Naive thymus-derived CD4-positive, alpha-beta T cell (primary cell): ENCODE measurements at places on chromosomes 2 and 18.

GRCh38 chr2:30622452-30622851, 175.4 kb downstream of the LCLAT1 start:
- no peak for DNase-seq

GRCh38 chr2:1663621-1664020, 80.7 kb downstream of the PXDN start:
- DNase-seq, result no peak

DNA sequence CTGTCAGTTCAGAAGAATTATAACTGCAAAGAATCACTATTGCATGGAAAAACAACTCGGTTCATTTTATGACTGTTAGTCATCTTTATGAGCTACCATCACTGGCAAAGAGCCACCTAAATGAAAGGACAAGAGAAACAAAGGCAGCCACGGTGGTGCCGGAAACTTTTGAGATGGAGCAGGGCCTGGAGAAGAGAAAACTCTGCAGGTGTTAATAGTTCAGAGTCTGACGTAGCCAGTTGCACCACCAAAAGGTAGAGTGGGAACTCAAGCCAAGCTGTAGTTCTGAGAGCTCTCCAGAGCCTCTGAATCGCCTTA, 110.9 kb downstream of the FTCDNL1 start:
- DNase-seq, result no peak

GRCh38 chr2:233350708-233351107, 3.6 kb upstream of the DGKD start:
- no peak for DNase-seq

DNA sequence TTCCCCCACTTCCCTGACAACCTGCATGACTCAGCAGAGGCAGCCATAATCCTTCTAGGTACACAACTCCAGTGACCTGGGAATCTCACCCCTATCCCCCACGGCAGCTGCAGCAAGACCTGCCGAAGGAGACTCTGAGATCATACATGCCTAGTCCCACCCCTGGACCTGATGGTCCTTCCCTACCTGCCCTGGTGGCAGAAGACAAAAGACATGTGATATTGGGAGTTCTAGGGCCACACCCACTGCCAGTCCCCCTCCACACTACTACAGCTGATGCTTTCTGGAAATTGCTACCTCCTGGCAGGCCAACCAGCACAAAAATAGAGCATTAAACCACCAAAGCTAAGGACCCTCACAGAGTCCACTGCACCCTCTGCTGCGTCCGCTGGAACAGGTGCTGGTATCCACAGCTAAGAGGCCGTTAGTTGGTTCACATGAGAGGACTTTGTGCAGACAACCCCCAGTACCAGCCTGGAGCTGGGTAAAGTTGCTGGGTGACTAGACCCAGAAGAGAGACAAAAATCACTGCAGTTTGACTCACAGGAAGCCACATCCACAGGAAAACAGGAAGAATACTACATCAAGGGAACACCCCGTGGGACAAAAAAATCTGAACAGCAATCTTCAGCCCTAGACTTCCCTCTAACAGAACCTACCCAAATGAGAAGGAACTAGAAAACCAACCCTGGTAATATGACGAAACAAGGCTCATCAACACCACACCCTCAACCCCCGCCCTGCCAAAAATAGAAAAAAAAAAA, 12.5 kb downstream of the MARCO start:
- DNase-seq, result no peak

DNA sequence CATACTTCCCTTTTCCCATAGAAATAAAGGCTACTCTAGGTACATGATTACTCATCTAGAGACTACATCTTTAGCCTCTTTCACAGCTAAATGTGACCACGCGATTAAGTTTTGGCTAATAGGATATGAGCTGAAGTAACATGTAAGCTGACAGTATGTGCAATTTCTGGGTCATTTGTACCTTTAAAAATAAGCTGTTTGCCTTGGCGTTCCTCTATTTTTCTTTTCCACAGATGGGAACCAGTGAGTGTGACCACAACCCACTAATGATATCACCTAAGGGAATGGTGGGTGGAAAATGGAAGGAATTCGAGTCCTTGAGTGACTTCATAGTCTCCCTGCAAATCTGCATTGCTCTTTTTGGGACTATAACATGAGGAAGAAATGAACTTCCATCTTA, 11.7 kb upstream of the NABP1 start:
- no peak for DNase-seq

DNA sequence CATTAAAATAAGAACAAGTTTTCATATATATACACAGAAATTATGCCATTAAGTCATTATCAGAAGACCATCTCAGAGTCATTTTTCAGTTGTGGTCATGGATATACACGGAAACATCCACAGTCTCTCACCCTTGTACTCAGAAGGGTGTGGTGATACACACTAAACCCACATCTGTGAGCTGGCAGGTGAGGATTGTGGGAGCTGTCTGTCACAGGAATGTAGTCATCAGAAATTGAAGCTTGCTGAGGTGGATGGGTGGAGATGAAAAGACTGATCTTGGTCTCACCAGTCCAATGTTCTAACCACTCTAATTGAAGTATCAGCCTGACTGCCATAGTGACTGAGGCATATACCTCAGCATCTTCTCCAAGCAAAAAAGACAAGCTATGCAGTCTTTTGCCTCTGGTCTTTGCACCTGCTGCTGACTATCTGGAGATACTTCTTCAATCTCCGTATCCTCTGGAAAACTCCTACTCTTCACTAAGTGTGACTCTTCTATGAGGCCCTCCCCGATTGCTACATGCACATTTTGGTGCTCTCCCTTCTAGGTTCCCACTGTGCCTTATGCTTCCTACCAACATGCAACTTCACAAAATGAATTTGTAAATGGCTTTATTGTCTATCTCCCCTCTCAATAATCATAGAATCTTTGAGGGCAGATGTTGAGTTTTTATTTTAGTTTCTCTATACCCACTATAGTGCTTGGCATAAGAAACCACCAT, 232.8 kb downstream of the DYM start:
- peak; percentile 21 for DNase-seq

GRCh38 chr2:146615778-146616177, 1229.1 kb upstream of the ACVR2A start:
- no peak for DNase-seq

DNA sequence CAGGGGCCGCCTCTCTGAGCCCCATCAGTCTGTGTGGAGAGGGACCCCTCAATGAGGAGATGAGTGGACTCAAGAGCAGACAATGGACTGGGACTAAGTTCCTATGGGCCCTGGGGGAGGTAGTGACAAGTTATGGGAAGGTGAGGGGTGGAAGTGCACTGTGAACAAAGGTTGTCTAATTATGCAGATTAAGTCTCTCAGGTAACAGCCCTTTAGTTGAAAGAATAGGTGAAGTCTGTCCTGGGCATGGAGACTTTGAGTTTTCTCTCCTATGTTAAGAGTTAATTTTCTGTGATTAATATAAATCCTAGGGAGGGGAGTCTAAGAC, 243.8 kb downstream of the FAM210A start:
- DNase-seq, result no peak

- DNase-seq, result no peak
These were observed 128.0 kb upstream of the TACR1 start for GRCh38 chr2:75327334-75327733.

DNA sequence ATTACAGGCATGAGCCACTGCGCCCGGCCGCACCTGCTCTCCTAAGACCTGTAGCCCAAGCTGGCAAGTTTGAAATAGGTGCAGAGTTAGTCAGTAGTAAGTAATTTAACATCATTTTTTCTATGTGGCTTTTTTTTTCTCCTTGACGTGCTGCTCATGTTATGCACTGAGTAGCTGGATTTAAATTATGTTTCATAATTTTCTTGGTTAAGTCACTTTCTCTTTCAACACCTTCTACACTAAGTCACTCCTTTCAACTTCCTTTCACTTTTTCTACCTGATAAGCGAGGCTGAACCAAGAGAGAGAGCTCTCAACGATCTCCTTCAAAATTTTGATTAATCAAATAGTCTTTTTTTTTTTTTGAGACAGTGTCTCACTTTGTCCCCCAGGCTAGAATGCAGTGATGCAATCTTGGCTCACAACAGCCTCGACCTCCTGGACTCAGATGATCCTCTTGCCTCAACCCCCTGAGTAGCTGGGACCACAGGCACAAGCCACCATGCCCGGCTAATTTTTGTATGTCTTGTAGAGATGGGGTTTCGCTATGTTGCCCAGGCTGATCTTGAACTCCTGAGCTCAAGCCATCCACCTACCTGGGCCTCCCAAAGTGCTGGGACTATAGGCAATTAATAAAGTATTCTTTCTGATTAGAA, 13.1 kb downstream of the CASP8 start:
- DNase-seq, result no peak

DNA sequence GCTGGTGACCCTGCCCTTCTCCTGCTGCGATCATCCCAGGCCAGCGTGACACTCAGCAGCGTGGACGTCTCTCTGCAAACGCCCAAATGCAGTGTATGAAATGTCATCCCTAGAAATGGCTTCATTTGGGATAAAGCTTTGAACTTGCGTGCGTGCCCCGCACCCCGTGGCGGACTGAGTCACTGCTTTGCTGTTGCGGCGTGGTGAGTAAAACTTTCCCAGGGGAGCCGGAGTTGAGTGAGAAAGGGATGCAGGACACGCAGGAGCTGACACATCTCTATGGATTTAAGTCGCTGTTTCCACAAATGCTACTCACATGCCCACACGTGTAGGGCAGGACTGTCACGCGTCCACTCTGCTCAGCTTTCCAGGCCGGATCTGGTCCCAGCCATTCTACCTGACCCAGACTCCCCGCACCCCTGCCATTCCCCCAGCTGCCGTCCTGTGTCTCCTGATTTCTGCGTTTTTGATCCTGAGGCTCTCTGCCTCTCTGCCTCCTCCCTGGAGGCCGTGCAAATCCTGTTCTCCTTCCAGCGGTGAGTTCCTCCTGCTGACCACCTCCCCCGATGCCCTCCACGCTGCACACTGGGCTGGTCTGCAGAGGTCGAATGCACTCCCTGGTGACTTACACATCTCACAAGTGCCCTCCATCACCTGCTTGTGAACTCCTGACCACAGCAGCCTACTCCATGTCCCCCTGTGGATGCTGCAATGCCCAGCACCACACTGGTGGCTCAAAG, 88.9 kb downstream of the MBP start:
- no peak for DNase-seq

DNA sequence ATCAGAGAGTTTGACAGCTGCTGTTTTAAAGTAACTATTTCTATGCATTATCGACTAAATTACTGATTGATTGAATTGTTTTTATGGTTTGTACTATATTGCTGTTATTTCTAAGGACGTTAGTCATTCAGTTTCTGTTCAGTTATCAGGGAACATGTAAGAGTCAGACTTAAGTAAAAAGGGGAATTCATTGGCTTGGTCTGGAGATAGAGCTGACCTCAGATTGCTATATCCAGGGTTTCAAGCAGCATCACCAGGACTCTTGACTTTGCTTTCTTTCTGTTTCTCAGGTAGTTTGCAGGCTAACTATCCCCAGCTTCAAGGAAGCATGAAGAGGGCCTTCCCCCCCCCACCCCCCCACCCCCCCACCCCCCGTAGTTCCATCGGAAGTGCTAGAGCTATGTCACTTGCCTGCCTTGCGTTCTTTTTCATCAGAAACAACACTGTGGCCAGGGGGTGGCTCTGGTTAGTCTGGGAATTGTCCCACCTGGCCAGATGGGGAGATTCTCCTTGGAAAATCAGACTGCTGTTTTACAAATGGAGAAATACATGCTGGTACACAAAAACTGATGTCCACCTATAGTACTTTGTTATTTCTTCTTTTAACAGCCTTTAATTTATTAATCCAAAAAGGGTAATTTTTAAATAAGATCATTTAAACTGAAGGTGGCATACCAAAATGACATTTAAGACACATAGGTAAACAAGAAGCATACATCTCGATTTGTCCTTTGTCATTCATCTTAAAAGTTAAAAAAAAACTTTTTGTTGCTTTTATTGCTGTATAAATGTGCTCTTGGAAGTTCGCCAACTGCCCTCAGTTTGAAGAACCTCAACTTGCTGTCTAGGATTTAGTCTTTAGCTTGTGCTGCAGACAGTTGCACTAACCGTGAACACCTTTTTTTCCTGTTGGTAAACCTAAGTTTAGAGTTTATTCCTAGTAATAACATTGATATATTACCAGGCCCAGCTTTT, 9.4 kb downstream of the SMAD4 start:
- DNase-seq, result no peak

DNA sequence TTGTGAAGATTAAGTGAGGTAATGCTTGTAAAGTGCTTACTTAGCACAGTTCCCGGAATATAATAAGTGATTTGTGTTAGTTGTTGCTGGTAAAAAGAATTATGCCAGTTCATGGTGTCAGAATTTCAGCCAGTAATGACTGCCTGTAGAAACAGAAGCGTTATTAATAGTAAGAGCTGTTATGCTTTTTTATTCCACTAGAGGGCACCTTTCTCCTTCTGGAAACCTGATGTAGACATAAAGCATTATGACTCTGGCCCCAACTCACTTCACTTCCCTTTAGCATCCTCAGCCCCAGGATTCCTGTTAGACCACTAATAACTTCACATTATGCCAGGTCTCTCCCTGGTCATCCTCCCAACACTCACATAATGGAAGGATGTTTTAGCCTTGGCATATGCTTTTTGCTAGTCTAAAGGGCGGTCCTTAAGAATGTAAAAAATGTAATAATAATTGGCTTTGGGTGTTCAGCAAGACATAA, 34.9 kb downstream of the C18orf54 start:
- peak; percentile 55 for DNase-seq

GRCh38 chr2:156379071-156379470, 46.5 kb upstream of the NR4A2 start:
- DNase-seq, result no peak

- no peak for DNase-seq
These were observed 56.8 kb downstream of the NXPH2 start for GRCh38 chr2:138723196-138723987.

GRCh38 chr2:4762951-4763376, 929.2 kb upstream of the SOX11 start:
- DNase-seq, result no peak

- no peak for DNase-seq
These were observed 32.7 kb downstream of the TMEM17 start for GRCh38 chr2:62473246-62473827.

DNA sequence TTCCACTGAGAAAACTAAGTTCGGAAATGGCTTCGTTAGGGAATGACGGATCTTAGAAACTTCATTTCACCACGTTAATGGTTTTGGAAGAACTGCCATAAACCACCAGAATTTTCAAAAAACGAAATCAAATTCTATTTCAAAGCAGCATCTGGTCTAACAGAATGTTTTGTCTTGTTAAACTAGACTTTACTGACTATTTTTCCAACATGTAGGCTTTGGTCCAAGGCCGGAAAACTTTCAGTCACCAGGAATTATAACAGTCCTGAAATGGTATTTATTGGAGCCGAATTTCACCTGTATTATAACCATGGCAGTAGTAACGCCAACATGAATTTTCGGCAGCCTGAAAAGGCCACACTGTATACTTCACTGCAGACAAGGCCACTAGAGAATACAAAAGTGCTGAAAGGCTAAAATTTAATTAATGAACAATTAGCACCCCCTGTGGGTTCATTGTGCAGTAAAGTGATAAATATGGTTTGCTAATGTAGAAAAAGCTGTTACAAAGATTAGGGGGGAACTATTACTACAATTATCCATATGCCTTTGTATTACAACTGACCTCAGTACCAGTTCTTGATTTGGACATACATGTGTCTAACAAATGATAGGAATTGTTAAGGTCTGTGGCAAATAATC, 116.4 kb downstream of the ZNF521 start:
- DNase-seq, result no peak
